NCI-H2081 (cell line): ENCODE measurements at places on chromosomes 16 and 17.

DNA sequence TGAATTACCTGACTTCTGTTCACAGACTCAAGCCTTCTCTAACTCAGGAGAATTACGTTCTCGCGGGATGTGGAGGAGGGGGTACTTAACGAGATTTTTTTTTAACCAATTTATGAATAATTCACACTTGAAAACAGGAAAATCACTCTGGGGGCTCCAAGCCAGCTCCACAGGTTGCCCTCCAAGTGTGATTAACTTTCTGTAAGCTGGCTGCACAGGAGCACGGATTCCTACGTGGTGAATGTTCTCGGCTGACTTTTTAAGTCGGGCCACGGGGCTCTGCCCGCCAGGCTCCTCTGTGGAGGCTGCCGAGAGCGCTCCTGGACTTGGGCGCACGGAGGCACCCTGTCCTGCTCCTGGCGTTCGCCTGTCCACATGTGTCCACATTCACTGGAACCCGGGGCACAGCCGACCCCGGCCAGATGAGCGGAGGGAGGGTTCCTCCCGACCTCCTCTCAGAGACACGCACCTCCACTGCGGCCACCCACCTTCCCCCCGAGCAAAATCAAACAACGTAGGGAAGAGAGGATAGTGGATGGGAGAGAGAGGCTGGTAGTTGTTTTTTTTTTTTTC is 147.1 kb upstream of the CHMP6 start:
- no peak for DNase-seq

- no peak for DNase-seq
Measured at GRCh38 chr17:78592991-78593329, 15.8 kb upstream of the DNAH17 start.

DNA sequence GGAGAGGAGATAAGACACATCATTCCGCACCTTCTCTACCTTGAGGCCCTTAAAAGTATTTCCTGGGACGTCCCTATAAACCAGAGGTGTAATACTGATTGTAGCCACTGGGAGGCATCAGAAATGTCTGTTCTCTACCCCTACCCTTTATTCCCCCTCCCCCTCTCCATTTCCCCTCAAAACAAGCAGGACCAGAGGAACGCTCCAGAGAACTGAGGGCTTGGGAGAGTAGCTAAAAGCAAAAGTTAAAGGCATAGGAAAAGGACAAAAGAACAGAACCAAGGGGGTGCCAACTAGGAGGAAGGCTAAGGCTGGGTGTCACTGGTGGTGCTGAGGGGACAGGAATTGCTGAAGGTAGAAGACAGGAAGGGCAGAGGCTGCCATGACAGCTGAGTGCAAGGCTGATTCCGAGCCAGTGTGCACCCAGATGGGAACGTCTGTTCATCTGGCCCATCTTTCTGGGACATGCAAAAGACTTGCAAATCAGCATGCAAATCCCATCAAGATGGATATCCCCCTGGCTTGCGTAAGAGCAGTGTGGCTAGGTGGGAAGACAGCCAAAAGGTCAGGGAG is 6.7 kb downstream of the CAMTA2 start:
- peak; percentile 13 for DNase-seq

GRCh38 chr17:59669411-59669810 is 37.8 kb downstream of the PTRH2 start:
- no peak for DNase-seq

GRCh38 chr17:82124101-82124500 is 26.1 kb upstream of the FASN start:
- no peak for DNase-seq

GRCh38 chr16:81571592-81572385 is 127.2 kb downstream of the CMIP start:
- DNase-seq = no peak

GRCh38 chr17:6421700-6422604 is 13.0 kb downstream of the AIPL1 start:
- DNase-seq = peak; percentile 41

GRCh38 chr17:82844796-82845162 is 5.0 kb upstream of the ZNF750 start:
- peak; percentile 24 for DNase-seq

GRCh38 chr17:7997186-7997585 is 5.2 kb upstream of the GUCY2D start:
- DNase-seq = no peak

DNA sequence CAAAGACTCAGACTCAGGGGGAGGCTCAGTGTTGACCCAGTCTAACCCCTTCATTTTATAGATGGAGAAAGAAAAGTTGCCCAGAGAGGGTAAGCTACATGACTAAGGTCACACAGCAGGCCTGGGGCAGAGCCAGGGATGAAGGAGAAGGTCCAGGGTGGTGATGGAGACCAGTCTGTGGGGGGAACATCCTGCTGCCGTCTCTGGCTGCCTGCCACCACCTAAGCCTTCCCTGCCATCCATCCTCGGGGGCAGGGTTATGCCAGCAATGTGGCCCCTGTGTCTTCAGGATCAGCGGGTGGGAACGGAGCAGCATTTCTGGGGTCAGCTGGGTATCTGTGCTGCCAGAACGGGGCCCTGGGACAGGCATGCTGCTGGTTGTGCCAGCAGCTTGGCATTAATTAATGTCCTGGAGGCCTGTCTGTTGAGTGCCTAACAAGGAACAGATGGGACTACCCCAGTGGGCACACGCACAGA is 5.5 kb downstream of the DOK4 start:
- no peak for DNase-seq

DNA sequence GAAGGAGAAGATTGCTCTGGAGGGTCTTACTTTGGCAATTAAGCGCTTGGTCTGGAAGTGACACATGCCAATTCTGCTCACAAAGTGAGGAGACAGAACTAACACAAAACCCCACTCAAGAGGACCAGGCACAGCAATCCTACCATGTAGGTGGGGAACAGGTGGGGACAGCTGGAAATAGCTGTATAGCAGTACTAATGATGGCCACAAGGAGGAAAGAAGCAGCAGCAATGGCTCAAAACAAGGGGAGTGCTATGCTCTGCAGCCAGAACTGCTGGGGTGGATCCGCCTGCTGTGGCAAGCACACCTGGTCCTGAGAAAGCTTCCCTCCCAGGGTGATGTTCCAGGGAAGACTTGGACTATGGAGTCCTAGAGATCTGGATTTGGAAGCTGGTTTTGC is 17.0 kb upstream of the TMEM132E start:
- no peak for DNase-seq

DNA sequence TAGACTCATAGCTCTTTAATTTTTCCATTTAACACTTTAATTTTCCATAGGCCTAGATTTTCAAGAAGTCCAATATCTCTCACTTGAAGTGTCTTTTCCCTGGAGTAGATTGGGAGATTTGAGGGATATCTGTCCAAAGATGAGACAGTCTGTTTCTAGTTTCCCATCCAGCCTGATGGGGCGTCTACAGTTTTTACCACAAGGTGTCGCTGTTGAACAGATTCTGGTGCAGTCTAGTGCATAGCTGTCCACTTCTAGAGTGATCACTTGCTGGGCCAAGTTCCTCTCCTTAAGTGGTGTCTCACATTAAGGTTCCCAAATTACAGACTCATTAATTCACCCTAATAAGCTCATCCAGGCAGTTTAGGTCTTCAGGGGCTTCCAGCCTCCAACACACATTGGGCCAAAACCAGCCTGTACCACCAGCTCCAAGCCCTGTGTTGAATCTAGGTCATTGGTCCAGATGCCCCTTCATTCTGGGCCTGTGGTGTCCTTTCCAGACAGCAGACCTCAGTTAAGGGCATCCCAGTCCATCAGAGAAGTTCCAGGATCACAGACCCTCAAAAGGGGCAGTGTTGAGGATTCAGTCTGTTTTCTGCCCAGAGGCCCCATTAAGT is 9.4 kb downstream of the SNX20 start:
- DNase-seq = peak; percentile 0

- no peak for DNase-seq
Measured at GRCh38 chr17:31595076-31595475, 203.6 kb downstream of the RAB11FIP4 start.

DNA sequence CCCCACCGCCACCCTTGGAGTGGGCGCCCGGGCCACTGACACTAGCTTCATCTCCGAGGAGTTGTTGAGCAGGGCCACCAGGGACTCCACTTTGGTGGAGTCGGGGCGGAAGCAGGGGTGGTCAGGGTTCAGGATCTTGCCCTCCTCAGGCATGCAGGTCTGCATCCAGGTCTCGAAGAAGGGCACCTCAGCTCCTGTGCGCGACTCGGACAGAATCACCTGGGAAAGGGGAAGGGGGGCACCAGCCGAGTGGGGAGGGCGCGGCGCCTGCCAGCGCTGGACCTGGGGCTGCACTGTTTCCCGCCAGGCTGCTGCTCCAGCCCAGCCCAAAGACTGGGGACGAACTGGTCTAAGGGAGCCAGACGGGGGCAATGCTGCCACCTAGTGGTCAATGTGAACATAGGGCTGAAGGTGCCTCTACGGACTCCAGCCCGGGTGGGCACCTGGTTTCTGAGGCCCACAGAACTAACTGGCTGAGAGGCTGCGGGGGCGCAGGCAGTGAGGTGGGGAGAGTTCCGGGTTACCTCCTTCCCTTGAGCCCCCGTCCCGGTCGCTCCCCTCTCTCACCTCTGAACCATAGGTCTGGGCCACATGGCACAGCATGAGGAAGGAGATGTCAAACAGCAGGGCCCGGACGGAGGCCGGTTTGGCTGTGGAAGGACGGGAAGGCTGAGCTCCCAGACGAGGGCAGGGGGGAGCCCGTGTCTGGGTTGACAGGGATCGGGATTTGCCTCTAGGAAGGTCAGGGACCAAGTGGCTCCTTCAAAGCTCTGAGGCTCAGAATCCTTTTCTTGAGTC is 11.8 kb downstream of the CSF3 start:
- DNase-seq = peak; percentile 77

DNA sequence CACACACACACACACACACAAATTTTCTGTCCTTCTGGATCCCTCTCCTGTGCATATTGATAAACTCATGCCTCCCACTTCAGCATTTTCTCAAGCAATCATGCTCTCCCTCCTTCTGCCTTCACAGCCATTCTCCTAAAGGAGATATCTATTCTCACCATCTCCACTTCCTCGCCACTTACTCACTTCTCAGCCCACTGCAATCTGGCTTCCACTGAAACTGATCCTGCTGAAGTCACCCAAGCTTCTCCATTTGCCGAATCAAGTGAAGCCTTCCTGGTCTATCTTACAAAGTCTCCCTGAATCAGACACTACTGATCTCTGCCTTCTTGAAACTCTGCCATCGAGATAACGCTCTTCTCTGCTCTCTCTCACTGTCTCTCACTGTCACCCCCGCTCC is 54.0 kb upstream of the GNAO1 start:
- DNase-seq = no peak

DNA sequence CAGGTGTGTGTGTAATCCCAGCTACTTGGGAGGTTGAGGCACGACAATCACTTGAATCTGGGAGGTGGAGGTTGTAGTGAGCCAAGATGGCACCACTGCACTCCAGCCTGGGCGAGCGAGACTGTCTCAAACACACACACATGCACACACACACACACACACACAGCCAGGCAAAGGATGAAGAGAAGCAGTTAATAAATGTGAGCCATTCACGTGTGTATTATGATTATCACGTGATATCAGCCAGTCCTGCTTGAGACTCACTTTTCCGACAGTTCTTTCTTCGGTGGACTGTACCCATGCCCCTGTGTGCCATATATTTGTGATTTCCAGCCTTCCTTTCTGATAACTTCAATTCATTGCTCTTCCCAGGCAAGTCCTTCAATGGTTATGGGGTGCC is 119.3 kb downstream of the PRKCB start:
- no peak for DNase-seq

- no peak for DNase-seq
Measured at GRCh38 chr16:89006036-89006752, 29.2 kb upstream of the CBFA2T3 start.

- DNase-seq = no peak
Measured at GRCh38 chr16:586645-587590, 2.9 kb upstream of the RAB40C start.

GRCh38 chr16:46482895-46483294 is 138.3 kb downstream of the SHCBP1 start:
- no peak for DNase-seq

GRCh38 chr17:72183194-72183685 is 62.4 kb downstream of the SOX9 start:
- no peak for DNase-seq

GRCh38 chr16:28528463-28528867 is 10.3 kb downstream of the NUPR1 start:
- no peak for DNase-seq

DNA sequence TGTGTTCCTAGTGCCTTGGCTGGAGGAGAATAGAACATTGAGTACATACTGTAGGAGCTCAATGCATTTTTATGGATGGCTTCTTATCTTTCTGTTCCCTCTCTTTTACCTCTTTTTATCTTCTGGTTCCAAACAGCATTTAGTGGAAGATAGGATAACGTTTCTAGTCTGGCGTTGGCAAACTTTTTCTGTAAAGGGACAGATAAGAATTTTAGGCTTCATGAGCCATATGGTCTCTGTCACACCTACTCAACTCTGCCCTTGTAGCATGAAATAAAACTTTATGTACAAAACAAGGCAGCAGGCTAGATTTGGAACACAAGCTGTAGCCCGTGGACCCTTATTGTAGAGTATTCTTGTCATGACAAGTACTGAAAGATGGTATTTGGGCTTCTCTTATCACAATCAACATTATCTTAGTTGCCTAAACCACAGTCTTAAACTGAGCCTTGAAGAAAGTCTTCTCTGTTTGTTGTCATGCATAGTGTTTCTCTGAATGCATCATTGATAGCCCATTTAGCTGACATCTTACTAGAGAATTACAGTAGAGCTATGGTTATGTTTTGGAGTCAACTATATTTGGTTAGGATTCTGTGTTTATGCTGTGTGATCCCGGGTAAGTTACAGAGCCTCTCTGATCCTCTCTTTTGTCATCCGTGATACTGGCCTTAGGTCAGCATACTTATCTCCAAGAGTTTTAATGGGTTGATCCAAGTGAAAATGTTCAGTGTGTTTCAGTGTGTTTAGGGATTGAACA is 80.2 kb downstream of the HS3ST4 start:
- DNase-seq = no peak

DNA sequence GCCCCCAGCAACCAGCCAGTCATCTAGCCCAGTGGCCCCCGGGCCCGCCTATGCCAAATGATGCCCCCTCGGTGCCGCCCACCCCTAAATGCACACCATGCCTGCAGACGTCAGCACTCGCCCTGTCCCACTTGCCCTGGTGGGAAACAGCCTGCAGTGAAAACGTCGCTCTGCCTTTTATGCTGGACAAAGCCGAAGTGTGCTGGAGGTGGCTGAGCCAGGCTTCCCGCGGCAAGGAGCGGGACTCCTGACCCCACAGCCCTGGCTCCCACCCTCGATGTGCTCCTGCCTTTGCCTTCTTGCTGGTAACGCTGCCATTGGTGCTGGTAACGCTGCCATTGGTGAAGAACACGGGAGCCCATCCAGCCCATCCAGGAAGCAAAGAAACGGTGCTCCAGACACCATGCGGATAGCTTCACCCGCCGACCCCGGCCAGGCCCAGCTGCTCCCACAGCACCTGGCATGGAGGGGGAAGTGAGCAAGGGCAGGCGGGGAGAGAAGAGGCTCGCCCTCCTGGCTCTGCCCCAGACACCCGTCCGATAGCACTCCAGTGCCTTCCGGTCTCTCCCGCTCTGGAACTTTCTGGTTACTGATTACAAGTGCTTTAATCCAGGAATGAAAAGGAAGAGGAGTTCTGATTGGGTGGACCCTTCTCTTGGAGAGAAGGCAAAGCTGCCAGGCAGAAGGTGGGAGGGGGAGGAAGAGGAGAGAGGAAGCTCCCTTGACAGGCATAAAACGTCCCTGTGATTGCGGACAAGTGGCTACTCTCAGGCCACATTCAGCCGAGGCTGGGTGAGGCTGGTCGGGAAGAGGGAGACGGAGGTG is 4.0 kb upstream of the BAIAP2 start:
- DNase-seq = no peak

- no peak for DNase-seq
Measured at GRCh38 chr17:19708431-19709175, 7.8 kb downstream of the SLC47A2 start.
